ENCODE measurements at places on chromosomes 13 and 19.

GRCh38 chr19:58543826-58544590, at the start of gene TRIM28:
TRIM28 (plus strand) TSS chr19:58544064; CDS start chr19:58544758, 694 bp downstream.
- DNase-seq, result peak; percentile 97

DNA sequence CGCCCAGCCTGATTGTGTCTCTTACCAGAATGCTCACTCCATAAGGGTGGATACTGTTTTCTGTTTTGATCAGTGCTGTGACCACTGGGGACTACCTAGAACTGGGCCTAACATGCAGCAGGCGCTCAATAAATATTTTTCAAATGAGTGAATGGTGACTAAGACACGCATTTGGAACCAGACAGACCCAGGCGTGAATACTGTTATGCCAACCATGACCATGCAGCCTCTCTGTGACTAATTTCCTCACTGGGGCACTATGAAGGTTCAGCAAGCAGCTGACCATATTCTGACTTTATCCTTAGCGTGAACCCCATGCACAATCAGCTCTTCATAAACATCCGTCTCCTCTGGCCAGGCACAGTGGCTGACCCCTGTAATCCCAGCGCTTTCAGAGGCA, 13.0 kb upstream of the SPC24 start:
- DNase-seq, result no peak

DNA sequence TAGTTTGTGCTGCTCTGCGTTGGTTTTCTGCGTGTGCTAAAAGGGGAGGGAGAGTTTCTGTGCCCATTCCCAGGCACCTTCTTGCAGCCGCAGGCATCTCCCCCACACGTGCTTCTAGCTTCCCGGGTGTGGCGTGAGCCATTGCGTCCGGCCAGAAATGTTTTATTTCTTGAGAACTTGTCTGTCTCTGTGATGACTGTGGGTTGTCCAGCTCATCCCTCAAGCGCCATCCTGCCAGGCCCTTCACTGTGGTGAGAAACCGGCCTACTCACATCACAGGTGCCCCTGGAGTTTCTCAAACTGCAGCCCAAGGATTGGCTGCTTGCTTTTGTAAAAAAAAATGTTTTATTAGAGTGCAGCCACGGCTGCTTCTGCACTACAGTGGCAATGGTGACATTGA, 24.2 kb downstream of the EPN1 start:
- no peak for DNase-seq

DNA sequence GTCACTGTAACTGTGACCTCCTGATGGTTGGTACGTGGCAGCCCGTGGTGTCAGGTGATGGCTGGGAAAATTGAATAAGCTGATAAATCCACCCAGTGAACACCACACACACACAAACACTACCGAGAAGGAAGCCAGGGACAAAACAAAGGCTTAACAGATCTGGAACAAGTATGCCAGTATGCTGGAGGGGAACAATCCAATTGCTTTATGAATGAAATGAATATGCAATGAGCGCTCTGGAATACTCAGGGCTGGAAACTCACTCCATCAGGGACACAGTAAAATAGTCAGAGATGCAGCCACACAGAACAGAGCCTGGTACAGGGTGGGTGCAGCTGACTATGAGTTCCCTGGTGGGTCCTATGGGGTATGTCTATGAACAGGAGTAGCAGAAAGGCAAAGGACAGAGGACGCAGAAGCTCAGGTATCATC, 16.7 kb downstream of the TMTC4 start:
- DNase-seq, result no peak

DNA sequence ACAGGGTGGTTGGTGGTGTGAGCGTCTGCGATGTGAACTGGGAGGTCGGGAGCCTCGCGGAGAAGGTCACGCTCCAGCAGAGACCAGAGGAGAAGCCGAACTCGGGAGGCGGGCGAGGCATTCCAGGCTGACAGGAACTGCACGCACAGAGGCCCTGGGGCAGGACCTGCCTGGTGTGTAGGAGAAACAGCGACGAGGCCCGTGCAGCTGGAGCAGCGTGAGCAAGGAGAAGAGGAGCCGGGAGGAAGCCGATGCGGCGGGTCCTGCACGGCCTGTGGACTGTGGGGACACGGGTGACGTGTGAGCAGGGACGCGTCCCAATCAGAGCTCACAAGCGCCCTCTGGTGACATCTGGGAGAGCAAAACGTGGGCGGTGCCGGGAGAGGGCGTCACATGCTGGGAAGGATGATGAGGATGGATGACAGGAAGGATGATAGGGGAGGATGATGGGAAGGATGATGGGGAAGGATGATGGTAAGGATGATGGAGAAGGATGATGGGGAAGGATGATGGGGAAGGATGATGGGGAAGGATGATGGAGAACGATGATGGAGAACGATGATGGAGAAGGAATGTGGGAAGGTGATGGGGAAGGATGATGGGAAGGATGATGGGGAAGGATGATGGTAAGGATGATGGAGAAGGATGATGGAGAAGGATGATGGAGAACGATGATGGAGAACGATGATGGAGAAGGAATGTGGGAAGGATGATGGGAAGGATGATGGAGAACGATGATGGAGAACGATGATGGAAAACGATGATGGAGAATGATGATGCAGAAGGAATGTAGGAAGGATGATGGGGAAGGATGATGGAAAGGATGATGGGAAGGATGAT, 16.1 kb upstream of the MADCAM1 start:
- peak; percentile 82 for DNase-seq

- DNase-seq, result peak; percentile 86
Observed at GRCh38 chr13:33723772-33724435, 94.0 kb upstream of the RFC3 start.

DNA sequence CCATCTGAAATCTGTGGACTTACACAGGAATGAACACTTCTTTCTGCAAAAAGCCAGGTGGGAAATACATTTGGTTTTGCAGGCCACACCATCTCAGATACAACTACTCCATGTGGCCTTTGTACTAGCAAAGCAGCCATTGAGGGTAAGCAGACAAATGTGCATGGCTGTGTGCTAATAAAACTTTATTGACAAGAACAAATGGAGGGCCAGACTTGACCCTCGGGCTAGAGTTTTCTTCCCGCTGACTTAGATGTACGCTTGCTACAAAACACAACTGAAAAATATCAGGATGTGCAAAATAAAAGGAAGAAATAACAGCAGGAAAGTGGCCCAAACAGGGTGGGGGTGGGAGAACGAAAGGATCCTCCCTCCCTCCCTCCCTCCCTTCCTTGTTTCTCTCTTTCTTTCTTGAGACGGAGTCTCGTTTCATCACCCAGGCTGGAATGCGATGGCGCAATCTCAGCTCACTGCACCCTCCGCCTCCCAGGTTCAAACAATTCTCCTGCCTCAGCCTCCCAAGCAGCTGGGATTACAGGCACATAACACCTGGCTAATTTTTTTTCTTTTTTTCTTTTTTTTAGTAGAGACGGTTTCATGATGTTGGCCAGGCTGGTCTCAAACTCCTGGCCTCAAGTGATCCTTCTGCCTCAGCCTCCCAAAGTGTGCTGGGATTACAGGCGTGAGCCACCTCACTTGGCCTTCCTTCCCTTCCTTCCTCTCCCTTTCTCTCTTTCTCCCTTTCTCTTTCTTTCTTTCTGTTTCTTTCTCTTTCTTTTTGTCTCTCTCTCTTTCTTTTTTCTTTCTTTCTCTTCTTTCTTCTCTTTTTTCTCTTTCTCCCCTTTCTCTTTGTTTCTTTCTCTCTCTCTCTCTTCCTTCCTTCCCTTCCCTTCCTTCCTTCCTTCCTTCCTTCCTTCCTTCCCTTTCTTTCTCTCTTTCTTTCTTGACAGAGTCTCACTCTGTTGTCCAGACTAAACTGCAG, 29.3 kb downstream of the CCL25 start:
- no peak for DNase-seq

DNA sequence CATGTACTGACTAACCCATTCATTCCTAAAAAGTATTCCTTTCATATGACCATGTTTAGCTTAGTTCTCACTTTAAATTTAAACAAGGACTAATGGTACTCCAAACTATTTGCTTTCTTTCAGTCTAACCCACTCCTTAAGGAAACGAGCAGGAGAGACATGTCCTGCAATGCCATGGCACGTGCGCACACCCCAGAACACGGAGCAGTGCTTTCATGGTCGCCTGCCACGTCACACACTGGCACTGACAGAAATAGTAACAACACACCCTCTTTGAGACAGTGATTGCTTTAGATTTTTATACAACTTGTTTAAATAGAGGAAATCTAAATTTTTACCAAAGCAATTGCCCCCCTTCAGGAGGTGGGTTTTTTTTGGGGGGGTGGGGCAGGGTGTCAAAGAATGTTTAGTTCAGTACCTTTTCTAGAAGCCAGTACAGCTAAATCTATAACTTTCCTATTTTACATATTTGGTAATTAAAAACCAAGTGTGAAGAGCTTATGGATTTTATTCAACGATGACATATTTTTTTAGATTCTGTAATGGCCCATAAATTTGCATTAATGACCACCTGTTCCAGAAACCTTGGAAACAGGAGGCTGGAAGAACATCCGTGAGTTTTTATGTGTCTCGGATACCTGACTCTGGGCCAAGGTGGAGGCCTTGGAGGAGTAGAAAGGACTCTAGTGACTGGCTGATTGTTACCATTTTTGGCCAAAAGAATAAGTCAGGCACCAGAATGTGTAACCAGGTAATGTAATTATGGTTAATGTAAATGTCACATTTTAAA, 247.1 kb downstream of the DCT start:
- DNase-seq, result no peak

- no peak for DNase-seq
Observed at GRCh38 chr19:33303791-33304345, 1.5 kb upstream of the CEBPA start.

DNA sequence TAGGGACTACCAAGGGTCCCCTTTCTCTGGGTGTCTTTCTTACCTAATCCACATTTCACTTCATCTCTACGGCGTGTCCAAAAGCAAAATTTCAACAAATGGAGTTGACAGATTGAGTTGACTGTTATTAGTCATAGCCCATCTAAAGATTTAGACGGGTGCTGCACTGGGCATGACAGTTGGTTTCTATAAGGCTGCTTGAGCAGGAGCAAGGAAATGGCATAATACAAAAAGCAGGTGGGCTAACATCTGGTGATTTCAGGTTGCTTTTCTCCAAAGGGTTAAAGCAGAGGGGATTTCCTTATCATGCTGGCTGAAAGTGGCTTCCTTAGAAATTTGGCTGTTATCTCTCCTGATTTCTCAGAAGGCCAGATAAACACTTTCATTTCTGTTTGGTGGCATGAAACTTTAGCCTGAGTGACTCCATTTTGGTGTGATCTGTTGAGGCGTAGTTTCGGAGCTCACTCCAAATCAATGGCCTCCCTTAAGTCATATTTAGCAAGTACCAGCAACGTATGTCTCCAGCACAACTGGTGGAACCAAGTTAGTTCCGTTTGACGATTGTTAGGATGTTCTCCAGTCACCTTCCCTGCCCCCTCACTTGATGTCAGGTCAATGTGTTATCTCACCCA, 440.4 kb downstream of the FGF9 start:
- DNase-seq, result no peak
